ENCODE measurements at places on chromosomes 13 and 19. TPM values are rescaled to one million over a fixed set of nuclear protein-coding genes. Genes with fewer than 3 reads are reported as not detected.

The ADAMTSL5 gene
- 0.19 TPM for total RNA-seq

The ANKLE1 gene
- 0.68 TPM for total RNA-seq

The KLK11 gene
- total RNA-seq: not detected

The LYPD5 gene
- total RNA-seq: 0.17 TPM

The NKPD1 gene
- total RNA-seq: 0.37 TPM

The OR7C1 gene
- not detected for total RNA-seq

The CGB1 gene
- total RNA-seq: not detected

The ERICH6B gene
- not detected for total RNA-seq

GRCh38 chr13:33544308-33544707 is 258.8 kb upstream of the STARD13 start:
- DNase-seq: no peak

GRCh38 chr13:21121616-21122015 is 54.7 kb downstream of the SKA3 start:
- DNase-seq: no peak

GRCh38 chr19:30144802-30145201 is 202.8 kb downstream of the URI1 start:
- DNase-seq: no peak

- DNase-seq: no peak
Observed at GRCh38 chr13:59621773-59622172, 542.0 kb downstream of the DIAPH3 start.

- no peak for DNase-seq
Observed at GRCh38 chr19:47024502-47024901, 4.9 kb downstream of the NPAS1 start.

DNA sequence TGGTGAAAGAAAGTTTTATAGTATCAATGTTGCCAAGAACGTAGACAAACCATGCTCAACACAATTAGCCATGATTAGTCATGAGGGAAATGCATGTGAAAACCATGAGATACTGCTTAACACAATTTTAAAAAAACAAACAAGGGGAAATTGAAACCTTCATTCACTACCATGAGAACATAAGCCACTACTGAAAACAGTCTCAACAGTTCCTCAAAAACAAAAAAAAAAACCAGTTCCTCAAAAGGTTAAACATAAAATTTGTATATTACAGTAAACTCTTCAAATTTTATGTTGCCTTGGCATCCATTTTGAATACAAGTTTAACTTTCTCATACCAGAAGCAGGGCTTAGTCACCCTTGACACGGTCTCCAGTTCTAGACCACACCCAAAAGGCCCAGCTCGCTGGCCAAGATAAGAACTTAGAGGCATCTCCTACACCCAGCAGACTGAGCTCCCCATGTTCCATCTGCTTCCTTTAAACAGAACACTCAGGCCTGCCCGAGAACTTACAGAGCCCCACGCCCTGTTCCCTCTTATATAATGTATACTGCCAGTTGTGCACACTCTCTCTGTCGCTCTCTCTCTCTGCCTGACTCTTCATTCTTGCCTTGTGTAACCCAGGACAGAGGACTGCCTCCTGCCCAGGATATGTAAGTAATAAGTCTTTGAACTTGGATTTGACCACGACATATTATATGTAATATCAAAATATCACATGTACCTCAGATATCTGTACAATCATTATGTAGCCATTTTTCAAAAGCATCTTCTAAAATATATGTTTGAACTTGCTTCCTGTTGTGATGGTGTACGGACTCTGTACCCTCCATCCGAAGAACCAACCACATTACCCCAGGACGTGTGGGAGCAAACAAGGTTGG is 67.4 kb downstream of the STK24 start:
- DNase-seq: peak; percentile 88

DNA sequence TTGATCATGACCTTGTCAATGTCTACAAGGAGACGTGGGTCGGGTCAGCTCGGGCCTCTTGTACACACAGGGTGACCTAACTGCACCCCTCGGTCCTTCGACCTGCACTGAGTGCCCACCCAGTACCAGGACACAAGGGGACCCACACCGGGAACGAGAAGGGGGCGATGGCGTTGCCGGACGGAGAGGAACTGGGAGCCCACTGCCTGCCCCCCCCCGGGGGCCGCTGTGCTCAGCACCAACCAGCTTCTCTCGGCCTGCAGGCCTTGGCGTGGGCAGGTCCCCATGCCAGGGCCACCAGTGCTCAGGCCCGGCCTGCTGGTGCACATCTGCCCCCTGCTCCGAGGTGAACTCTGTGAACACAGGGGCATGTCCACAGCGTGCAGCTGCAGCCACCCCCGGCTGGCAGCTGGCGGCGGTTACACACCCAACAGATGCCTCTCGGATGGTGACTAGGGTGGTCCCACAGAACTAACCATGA is 14.1 kb downstream of the CFD start:
- DNase-seq: no peak

All from dermis blood vessel endothelial cell (primary cell).